Epithelial cell of proximal tubule (primary cell): ENCODE measurements at places on chromosomes 6 and 20. TPM values are rescaled to one million over a fixed set of nuclear protein-coding genes. Genes with fewer than 3 reads are reported as not detected.
A peak's percentile ranks its signal among the peaks of the same experiment; 100 is the strongest.

DNA sequence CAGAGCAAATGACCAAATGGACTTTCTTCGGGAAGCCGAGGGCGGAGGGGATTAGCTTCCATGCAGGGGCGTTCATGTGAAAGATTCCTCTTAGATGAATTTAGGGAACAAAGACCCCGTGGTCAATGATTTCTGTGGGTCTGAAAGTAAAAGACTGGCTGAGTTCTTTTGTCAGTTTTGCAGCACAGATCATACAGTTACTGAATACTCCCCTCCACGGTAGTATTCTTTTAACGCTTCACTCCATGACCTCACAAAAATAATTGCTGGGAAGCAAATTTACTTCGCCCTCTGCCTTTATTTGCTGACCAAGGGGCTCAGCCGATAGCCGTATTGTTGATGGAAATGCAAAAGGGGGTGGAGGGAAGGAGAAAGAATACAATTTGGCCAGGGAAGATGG lies 86.0 kb upstream of the SALL4 start:
- no peak for DNase-seq

GRCh38 chr20:62238569-62239277 lies 402 bp downstream of the OSBPL2 start:
- DNase-seq: no peak

DNA sequence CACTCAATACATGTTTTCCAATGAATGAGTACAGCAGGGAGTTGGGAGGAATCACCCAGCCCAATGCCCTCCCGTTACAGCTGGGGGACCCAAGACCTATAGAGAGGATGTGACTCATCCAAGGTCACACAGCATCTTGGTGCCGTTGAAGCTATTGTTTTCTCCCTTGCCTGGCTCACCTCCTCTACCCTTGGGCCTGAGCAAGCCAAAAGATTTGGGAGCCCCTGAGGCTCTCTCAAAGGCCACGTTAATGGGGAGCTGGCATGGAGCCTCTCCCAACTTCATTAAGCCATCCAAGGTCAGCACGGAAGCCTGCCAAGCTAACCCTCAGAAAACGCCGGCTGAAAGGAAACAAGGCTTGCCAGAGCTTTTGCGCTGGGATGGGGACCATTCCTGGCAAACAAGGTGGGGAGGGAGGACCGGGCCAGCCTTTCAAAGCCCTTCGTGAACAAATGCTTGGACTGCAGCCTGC lies 30.4 kb downstream of the KCNB1 start:
- DNase-seq: no peak

DNA sequence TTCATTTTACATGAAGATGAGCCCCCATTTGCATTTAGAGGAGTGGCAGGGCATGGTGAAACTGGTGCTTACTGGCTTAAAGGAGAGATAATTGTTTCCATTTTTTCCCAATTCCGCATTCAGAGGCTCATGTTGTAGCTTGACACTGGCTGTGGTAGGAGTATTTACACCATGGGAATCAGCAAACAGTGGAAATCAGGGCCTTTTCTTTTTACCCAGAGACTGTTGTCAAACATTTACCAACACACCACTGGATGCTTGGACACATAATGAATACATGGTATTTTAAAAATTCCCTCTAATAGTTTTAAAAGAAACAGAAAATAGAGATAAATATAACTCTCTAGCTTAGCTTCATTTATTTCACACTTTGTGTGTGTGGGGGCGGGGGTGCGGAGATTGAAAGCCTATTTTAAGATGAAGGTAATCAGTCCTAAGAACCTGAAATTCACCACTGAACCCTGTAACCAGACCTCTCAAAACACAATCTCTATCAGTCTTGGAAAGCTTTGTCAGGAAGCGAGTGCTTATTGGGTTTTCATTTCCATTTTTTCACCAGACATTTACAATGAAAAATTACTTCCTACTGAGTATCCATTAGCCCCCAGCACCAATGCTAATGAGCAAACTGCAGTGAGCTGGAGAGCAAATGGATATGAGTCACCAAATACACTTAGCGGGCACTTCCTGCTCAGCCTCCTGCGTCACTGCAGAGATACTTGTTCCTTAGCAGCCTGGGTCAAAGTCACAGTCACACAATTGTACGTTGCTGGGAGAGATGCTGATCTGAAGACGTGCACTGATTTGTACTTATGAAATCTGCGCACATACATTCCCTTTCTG lies 532.0 kb downstream of the BCKDHB start:
- peak; percentile 76 for DNase-seq

DNA sequence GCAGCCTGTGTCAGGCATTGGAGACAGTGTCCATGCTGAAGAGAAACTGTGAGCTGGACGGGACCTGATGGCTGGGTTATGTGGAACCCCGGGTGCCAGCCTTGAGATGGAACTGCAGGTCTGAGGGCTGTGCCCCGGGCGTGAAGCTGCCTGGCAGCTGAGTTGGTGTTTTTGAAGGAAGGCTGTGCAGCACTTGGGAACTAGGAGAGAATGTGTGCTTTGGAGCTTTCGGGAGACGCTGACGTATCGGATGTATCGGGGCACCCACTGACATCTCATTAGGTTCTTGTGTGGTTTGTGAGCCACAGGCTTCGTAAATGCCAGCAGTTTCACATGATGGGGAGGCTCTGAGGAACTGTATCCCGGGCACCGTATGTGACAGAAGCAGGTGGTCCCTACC lies 2.2 kb downstream of the DLGAP4 start:
- DNase-seq: no peak

DNA sequence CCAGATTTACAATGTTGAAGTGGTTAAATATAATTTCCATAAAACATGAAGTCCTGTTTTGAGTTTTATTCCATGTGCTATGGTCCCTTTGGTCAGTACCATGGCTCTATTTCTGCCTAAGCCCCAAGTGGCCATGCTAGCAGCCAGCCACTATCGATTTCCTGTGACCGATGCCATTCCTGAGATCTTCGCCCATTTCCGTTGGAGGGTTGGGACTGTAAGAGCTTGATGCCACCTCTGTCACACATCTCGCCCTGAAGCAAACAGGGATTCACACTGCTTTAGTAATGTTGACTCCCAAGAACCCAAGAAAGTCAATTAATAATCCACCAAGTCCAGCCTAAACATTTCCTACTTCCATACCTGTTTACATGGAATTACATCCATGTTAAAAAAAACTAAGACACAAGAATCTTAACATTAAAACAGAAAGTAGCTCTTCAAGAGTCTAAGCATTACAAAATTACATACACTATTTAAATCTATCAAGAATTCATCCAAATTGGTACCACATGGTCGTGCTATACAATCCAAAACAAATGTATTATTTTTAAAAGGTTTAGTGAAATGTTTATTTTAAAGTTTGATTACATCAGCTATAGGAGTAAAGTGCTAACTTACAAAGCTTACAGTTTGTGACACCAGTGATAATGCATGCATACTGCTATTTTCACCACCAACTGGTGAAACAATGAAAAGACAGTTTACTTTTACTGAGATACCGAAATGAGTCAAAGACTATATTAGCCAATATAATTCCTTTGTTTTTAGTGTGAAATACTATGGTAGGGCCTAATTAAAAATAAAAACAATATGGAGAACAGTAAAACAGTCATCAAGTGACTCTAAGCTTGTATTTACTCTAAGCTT lies 2.5 kb downstream of the RBM39 start:
- no peak for DNase-seq

DNA sequence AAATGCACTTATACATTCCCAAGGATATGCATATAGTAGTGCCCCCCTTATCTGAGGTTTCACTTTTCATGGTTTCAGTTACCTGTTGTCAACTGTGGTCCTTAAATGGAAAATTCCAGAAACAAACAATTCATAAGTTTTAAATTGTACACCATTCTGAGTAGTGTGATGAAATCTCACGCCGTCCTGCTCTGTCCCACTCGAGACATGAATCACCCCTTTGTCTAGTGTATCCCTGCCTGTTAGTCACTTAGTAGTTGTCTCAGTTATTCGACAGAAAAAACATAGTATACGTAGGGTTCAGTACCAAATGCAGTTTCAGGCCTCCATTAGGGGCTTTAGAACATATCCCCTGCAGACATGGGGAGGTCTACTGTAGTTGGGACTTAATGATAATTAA lies 57.0 kb downstream of the MAP1LC3A start:
- no peak for DNase-seq

GRCh38 chr20:16539280-16540021 lies 33.8 kb downstream of the KIF16B start:
- no peak for DNase-seq

Gene CD93
- 0.06 and 0.07 TPM in 2 replicates for total RNA-seq

Gene PRR18
- total RNA-seq: 0.94 TPM in 1 of 2 replicates, not detected in the other

Gene LY6G6C
- not detected in 2 replicates for total RNA-seq
